ENCODE measurements at places on chromosomes 1 and 21.
A peak's percentile ranks its signal among the peaks of the same experiment; 100 is the strongest.

GRCh38 chr1:161834967-161835550 lies 68.9 kb downstream of the ATF6 start:
- DNase-seq, result no peak

- DNase-seq, result no peak
Observed at GRCh38 chr1:12764016-12764415, 9.5 kb upstream of the PRAMEF12 start.

GRCh38 chr1:28354121-28354520 lies 15.4 kb upstream of the PHACTR4 start:
- DNase-seq, result no peak

GRCh38 chr1:156664767-156665411 lies 12.3 kb downstream of the NES start:
- DNase-seq, result no peak

GRCh38 chr1:58783090-58783992 lies 506 bp downstream of the JUN start:
- DNase-seq, result peak; percentile 63

GRCh38 chr1:57013522-57013921 lies 47.7 kb upstream of the C8B start:
- no peak for DNase-seq

- no peak for DNase-seq
Observed at GRCh38 chr1:3457910-3458883, 3.7 kb downstream of the ARHGEF16 start.

GRCh38 chr1:104991702-104992101 lies 1242.0 kb downstream of the AMY1C start:
- DNase-seq, result no peak

DNA sequence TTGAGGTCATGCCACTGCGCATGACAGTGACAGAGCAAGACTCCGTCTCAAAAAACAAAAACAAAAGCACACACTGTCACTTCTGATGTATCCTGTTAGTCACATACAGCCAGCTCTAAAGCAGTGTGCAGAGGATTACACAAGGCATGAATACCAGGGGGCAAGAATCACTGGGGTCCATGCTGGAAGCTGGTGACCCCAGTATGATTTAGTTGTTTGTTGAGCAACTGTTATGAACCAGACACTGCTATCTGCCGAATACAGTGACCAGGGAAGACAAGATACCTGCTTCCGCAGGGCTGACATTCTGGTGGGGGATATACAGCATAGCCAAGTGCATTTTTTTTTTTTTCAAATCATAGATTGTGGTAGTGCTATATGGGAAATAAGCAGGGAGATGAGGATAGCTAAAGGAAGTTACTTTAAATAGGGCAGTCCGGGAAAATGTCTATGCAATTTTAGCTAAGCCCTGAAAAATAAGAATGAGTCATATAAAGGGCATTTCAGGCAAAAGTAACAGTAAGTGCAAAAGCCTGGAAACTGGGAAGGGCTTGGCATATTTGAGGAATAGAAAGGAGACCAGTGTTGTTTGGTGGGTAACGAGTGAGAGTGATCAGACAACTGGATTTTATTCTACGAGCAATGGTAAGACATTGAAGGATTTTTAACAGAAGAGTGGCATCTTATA lies 69.7 kb downstream of the ADSS2 start:
- no peak for DNase-seq

DNA sequence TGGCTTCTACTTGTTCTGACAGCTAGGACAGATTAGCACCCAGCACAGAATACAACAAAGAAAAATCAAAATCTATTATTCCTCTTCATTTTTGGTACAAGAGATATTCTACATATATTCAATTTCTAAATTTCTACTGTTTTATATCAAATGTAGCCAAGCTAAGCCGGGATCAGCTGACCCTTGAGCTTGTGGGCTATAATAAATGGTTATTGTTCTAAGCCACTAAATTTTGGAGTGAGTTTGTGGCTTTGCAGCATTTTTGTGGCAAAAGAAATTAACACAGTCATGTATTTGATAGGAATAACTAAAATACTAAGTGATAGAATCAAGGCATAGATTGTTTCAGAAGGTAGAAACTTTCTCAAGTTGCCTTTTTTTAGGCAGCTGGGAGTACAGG lies 50.7 kb downstream of the APP start:
- DNase-seq, result no peak

DNA sequence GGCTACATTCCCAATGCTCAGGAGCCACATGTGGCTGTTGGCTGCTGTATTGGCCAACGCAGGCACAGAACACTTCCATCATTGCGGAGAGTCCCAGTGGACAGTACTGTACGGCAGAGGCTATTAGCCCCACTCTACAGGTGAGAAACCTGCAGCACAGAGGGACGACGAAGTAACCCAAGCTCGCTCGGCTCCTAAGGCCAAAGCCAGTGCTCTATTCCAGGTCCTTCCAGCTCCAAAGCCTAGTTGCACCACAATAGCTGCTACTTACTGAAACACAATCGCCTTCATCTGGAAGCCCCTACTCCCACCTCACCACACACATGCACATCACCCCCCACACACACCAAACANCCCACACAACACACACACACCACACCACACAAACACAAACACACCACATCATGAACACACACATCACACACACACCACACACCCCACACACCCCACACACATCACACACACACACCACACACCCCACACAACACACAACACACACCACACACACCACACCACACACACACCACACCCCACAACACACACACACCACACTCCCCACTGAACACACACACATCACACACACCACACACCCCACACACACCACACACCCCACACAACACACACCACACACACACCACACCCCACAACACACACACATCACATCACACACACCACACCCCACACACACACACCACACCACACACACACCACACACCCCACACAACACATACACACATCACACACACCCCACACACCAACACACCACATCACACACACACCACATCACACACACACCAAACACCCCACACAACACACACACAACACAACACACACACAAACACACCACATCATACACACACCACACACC lies 3.2 kb downstream of the LYPD8 start:
- DNase-seq, result no peak

- no peak for DNase-seq
Observed at GRCh38 chr1:244029124-244029523, 22.0 kb upstream of the ZBTB18 start.

- DNase-seq, result no peak
Observed at GRCh38 chr1:55893155-55893554, 678.0 kb upstream of the USP24 start.

- DNase-seq, result no peak
Observed at GRCh38 chr1:29685387-29685786, 449.1 kb downstream of the PTPRU start.

- no peak for DNase-seq
Observed at GRCh38 chr21:42500736-42501135, 4.7 kb upstream of the RSPH1 start.

DNA sequence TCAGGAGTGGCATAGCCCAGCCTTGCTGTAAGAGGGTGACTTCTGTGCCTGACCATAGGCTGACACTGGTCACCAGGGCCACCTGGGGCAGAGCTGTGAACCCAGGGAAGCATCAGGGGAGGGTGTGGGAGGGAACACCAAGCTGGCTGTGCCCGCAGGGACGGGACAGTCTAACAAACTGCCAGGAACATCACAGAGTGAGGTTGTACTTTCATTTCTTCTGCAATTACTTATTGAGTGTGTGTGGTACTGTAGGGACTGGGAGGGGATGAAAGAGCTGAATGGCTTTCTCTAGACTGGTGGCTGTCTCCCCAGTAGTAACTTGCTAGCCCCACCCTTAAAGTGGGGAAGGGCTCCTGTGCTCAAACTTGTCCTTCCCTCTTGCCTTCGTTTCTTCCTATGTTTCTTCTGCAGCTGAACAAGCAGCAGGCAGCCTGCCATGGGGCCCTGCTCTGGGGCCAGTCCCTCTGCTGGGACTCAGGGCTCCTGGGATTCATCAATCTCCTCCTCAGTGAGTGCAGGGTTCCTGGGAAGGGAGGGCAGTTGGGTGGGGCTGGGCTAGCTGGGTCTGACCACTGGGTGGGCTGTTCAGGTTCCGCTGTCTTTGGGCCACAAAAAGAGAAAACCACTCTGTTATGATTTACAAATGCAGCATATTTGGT lies 39.7 kb upstream of the ETV3 start:
- DNase-seq, result no peak

Data from stimulated activated CD4-positive, alpha-beta T cell treated with anti-CD3 and anti-CD28 coated beads, Interleukin-15, amount 100 ng/mL, for 24 hours (primary cell).